ENCODE measurements at places on chromosomes 7 and 10. TPM values are rescaled to one million over a fixed set of nuclear protein-coding genes. Genes with fewer than 3 reads are reported as not detected.

The CALHM1 gene
- 0.34 TPM for total RNA-seq

GRCh38 chr10:102421507-102421756 lies 796 bp downstream of the FBXL15 start:
- no peak for DNase-seq
- H3K27me3 ChIP-seq = no peaks in the 10 kb centered on the region
- H3K4me1 ChIP-seq = peaks cover 23% of the 10 kb centered on the region
- H3K27ac ChIP-seq = no peak overlapping the region
- H3K36me3 ChIP-seq = no peaks in the 10 kb centered on the region
- peak overlapping the region; percentile 87 for H3K4me3 ChIP-seq

GRCh38 chr7:119436882-119437281 lies 836.1 kb upstream of the KCND2 start:
- H3K27ac ChIP-seq = no peak overlapping the region
- no peaks in the 10 kb centered on the region for H3K36me3 ChIP-seq
- no peak overlapping the region for H3K4me3 ChIP-seq

- H3K4me1 ChIP-seq = no peaks in the 10 kb centered on the region
- H3K4me3 ChIP-seq = no peak overlapping the region
- no peaks in the 10 kb centered on the region for H3K27me3 ChIP-seq
- no peak for DNase-seq
Measured at GRCh38 chr10:124289851-124290795, 128.6 kb downstream of the OAT start.

- DNase-seq = no peak
- no peak overlapping the region for H3K4me3 ChIP-seq
- H3K27ac ChIP-seq = no peak overlapping the region
- H3K27me3 ChIP-seq = no peaks in the 10 kb centered on the region
- H3K4me1 ChIP-seq = no peaks in the 10 kb centered on the region
Measured at GRCh38 chr10:52750629-52751028, 22.0 kb downstream of the MBL2 start.

The LMTK2 gene
- 26.8 TPM for total RNA-seq

DNA sequence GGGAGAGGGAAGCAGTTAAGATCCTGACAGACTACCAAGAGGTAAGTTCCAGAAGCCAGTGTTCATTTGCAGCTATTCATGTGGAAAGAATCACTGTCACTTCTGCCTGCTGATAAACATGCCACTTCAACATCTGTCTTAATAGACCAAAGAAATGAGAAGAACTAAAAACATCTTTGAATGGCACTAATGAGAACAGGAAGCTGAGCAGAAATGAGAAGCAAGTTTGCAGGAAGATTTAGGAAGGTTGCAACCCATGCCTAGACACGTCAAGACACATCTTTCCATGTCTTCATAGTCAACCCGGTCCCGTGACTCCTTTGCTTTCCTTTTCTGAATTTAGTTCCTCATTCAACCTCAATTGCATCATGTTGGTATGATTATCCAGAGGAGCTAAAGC lies 180.0 kb downstream of the PDE1C start:
- DNase-seq = no peak
- H3K27me3 ChIP-seq = no peaks in the 10 kb centered on the region
- no peak overlapping the region for H3K4me3 ChIP-seq
- H3K36me3 ChIP-seq = no peaks in the 10 kb centered on the region
- no peak overlapping the region for H3K27ac ChIP-seq

- no peaks in the 10 kb centered on the region for H3K27me3 ChIP-seq
- peaks cover 7% of the 10 kb centered on the region for H3K4me1 ChIP-seq
- H3K4me3 ChIP-seq = no peak overlapping the region
- no peaks in the 10 kb centered on the region for H3K36me3 ChIP-seq
- no peak overlapping the region for H3K27ac ChIP-seq
Measured at GRCh38 chr10:121081306-121081705, 230.1 kb downstream of the WDR11 start.

GRCh38 chr7:91041901-91042484 lies 222.2 kb upstream of the FZD1 start:
- DNase-seq = no peak
- H3K4me3 ChIP-seq = no peak overlapping the region
- no peaks in the 10 kb centered on the region for H3K36me3 ChIP-seq

The PLEKHS1 gene
- not detected for total RNA-seq
